DMS79 (cell line): ENCODE measurements at places on chromosomes 6 and 20.

DNA sequence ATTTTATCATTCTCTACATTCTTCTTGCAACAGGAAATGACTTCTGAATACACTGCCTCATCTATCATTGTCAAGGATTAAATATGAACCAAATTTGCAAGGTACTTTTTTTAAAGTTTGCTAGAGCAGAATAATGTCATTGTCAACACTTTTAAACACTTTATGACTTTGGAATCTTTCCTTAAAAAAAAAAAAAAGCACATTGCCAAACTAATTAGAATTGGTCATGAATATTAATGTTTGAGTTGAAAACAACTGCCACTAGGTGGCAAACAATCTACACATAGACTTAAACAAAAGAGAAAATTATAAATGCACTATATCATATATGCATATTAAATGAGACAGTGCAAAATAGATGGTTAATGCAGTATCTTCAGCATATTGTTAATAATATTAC, 32.5 kb upstream of the TMEM244 start:
- DNase-seq: no peak

DNA sequence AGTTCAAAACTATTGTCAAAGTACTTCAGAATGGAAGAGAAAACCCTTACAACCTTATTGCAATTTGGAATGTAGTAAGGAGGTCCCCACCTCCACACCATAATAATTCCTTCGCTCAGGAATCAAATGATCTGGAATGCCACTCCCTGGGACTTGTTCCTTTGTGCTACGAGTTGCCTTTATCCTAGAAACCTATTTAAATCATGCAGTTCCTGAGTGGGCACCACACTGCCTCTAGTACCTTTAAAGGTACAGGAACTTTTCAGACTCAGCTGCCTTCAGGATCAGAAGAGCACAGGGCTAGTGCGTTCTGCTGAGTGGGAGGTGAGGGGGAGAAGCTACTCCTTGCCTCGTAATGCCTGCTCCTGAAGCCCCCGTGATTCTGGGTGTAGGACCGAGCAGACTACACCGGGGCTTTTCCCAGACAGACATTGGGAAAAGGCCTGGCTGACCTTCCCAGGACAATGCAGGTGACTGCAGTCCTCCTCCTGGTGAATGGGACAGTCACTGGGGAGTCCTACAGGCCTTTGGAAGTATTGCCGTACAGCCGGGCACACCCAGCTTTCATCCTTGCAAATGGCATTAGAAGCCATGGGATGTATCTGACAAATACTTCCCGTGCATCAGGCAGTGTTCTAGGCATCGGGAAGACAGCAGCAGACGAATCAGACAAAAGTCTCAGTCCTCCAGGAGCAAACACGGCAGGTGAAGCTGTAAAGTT, 11.8 kb upstream of the TUBB2B start:
- DNase-seq: no peak

DNA sequence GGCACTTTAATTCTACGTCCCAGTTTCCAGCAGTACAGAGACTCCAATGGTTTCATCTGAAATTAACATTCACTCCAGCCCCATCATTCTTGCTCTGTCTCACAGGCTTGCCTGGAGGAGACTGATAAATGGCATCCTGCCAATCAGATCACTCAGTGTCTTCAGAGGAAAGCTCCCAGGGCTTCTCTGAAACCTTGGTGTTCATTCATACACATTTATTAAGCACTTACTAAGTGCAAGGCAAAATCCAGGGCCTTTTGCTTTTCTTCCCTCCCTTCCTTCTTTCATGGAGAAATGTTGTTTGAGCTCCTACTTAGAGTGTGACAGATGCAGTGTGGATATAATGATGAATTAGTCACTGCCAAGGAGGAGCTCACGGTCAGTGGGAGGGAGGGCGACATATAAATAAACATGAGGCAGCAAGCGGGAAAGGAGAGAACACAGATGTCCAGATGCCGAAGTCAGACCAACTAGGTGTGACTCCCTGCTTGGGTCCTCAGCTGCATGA, 106.7 kb upstream of the DTNBP1 start:
- no peak for DNase-seq

DNA sequence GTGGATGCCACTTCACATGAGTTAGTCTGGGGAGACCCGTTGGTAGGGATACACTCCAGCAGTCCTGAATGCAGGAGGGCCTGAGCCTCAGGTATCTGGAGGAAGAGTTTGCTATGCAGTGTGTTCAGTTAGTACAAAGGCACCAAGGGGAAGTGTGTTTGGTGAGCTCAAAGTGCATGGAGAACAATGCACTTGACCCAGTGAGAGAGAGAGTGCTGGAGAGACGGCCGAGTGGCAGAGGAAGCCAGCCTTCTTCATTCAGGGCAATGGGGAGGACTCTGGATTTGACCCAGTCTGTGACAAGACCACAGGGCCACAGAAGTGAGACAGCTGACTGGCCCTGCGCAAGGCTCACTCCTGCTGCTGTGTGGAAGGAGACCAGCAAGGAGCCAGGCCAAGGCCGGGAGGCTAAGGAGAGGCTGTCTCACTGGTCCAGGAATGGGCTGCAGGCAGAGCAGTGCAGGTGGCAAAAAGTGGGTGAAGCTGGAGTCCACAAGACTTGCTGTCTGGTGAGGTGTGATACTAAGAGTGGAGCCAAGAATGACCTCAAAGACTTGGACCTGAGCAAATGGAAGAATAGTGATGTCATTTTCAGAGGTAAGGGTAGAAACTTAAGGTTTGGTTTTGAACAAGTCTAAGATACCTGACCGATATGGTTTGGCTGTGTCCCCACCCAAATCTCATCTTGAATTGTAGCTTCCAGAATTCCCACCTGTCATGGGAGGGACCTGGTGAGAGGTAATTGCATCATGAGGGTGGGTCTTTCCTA, 38.0 kb downstream of the PDE10A start:
- no peak for DNase-seq

- peak; percentile 95 for DNase-seq
Observed at GRCh38 chr6:19632230-19632629, 204.9 kb upstream of the ID4 start.

DNA sequence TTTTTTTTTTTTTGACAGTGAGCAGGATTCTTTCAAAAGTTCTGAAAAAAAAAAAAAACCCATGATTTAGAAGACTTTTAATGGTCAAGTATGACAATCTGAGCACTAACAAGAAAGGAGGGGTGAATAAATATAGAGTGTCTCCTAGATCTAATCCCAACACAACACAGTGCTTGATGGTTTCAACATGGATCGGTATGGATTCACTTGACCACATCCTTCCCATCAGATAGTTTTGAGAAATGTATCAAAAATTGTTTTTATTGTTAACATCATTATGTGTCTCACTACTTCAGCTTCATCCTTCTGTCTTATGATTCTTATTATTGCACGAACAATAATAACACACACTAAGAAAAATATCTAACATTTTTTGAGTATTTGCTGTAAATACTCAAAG, 21.0 kb downstream of the KIF13A start:
- DNase-seq: no peak
